NCI-H1417 (cell line): ENCODE measurements at places on chromosomes 11 and 22.

DNA sequence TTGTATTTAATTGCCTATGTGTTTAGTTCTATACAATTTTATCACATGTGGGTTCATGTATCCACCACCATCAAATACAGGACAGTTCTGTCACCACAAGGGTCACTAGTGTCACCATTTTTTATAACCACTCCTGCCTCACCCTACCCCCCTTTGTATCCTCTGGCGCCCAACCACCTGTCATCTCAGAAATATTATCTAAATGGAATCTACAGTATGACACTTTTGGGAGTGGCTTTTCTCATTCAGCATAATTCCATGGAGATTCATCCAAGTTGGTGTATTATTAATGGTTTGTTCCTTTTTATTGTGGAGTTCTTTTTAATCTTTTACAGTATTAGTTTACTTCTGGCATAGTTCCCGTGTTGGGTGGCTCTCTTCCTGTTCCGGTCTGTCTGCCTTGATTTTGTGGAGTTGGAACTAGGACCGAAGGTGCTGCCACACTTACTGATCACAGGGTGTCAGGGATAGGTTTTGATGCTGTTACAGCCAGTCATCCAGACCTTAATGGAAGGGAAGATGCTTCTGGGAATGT is 58.5 kb downstream of the TNRC6B start:
- no peak for DNase-seq

DNA sequence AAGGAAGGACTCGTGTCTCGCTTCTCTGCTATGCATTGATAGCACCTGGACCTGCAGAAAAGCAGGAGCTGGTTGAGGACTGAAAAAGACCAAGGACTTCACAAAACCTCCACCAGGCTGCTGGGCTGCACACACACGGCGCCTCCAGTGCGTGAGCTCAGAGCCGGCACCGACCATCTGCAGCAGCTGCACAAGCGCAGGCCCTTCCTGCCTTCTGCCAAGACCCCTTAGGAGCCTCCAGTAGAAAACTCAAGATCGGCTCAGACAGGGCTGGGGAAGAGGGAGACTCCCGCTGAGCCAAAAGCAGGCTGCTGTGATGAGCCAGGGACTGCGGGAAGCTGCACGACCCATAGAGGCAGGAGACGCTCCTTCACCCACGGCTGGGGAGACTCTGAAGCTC is 70.9 kb downstream of the PHF21B start:
- DNase-seq: no peak

DNA sequence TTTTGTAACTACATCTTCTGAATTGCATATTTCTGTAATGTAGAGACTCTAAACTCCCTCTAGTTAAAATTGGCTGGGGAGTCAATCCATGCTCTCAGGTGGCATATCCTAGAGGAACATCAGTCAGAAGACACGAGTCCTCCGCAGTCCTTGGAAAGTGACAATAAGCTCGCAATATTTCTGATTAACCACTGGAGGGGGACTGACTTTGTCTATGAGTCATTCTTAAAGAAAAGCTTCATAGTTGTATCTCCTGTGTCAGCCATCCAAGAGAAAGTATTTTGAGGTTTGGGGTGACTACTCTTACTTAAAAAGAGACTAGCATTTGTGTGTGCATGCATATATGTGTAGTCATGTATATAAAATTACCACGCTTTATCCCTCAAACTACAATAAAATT is 60.2 kb downstream of the SLN start:
- no peak for DNase-seq

GRCh38 chr11:129639300-129639699 is 176.3 kb upstream of the TMEM45B start:
- no peak for DNase-seq

- no peak for DNase-seq
Observed at GRCh38 chr11:67378544-67378943, 5.1 kb upstream of the CLCF1 start.

DNA sequence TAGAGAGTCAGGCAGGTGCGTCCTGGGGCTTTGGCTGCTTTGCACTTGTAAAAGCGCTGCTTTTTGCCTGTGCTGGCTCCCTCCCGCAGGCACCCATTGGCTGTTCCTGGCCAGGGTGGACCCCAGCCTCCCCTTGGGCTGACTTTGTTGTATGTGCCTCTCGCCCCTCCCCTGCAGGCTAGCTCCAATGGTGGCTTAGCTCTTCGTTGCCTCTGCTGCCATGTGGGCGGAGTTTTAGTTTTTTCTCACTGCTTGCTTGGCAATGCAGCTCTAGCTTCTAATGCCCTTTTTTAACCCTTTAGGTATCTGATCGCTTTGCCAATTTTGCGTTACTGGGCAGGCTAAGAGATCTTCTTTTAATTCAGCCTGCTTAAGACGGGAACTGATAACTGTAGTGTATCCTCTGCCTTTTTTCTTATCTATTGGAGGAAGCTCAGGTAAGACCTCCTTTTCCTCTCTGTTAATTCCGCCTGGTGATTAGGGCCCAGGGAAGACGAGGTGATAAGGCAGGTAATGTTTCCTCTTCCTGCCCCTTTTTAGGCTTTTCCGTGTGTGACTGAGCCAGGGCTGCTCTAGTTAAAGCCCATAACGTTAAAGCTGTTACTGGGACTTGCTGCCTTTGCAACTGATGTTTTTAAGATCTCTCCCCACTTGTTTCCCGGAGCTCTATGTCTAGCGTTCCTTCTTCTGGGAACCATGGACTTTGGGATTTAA is 11.7 kb upstream of the GLYATL1 start:
- peak; percentile 55 for DNase-seq

DNA sequence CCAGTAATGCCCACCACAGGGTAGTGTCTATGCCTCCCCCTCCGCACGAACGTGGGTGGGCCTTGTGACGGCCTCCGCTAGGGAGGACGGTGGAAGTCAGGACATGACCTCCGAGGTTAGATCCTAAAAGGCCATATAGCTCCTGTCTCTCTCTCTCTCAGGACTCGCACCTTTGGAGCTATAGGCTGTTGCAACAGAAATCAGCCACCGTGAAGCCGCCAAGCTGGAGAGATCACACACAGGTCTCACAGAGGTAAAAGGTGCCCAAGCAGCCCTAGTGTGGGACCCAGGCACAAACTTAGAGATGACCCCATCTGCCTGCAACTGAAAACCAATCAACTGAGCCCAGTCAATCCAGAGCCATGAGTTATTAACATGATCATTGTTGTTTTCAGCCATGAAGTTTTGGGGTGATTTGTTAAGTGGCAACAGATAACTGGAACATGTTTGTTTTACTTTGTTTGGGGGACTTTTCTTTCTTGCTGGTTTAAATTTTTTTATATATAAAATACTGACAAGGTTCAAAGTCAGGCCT is 7.4 kb upstream of the NAP1L4 start:
- DNase-seq: no peak
